ENCODE measurements at places on chromosomes 16 and 17.

- no peak for DNase-seq
Measured at GRCh38 chr17:72344613-72345012, 223.8 kb downstream of the SOX9 start.

DNA sequence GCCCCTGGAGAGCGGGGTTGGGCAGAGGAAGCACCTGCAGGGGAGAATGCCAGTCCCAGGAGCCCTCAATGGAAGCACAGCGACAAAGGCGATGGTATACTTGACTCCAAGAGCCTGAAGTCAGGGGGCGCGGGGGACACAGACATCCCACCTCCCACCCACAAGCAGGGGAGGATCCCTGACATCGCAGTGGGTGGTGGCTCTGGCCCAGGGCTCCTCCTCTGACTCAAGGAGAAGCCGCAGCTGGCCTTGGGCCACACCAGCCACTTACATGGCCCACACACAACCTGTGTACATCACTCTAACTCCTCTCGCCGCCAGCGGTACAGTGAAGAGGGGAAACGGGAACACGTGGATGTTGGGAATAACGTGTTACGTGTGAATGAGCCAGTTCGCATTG, 44.3 kb downstream of the FZD2 start:
- no peak for DNase-seq

DNA sequence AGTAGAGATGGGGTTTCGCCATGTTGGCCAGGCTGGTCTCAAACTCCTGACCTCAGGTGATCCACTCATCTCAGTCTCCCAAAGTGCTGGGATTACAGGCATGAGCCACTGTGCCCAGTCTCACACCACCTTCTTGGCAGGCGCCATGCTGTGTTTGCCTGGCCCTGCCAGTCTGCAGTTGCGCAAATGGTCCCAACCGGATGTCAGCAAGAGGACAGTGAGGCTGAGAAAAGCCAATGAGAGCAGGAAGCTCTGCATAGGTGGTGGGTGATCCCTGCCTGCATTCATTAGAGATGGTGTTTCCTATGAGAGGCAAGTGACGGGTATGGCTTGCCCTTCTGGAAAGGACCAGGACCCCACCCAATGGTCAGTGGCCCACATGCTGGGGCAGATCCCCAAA, 59.3 kb downstream of the PECAM1 start:
- no peak for DNase-seq

DNA sequence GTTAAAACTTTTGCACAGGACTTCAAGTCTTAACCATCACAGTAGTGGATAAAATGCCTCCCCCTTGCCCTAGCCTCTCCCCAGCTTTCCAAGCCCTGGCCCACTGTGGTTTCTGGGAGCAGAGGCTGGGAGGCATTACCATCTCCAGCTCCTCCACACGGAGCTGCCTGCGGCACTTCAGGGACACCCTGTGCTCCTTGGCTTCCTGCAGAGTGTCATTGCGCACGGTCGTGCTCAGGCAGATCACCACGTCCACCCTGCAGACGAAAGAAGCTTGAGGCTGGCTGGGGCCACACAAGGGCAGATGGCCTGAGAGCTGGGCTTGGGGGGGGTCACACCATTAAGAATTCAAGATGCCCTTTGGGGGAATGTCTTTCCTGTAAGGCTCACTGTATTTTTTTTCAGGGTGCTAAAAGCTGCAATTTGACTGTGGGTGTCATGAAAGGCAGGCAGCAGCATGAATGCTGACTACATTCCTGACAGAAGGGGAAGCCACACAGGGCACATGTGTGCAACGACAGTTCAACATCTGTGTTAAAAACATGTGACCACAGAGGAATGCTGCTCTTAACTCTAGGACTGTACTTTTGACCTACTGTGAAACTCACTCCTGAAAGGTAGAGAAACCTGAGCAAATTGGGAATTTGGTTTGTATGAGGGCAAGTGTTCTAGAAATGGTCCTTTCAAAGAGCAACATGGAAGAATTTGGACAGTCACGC, 47.7 kb upstream of the CLEC18B start:
- no peak for DNase-seq

DNA sequence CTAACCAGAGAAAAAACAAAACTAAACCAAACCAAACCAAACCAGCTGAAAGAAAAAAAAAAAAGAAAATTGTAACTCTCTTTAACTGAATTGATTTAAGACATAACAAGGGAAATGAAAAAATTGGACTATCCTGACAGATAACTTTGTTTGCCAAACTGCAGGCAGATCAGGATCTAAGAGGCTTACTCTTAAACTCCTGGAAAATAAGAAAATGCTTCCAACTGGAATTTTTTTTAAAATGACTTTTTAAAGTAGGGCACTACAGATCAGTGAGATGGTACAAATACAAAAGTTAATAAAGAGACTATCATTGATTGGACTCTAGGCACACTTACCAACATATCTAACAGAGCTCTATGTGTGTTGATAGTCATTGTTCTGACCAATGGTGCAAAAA, 125.5 kb upstream of the KCNJ16 start:
- DNase-seq: no peak

GRCh38 chr16:25716186-25716585, 24.4 kb downstream of the HS3ST4 start:
- DNase-seq: no peak

DNA sequence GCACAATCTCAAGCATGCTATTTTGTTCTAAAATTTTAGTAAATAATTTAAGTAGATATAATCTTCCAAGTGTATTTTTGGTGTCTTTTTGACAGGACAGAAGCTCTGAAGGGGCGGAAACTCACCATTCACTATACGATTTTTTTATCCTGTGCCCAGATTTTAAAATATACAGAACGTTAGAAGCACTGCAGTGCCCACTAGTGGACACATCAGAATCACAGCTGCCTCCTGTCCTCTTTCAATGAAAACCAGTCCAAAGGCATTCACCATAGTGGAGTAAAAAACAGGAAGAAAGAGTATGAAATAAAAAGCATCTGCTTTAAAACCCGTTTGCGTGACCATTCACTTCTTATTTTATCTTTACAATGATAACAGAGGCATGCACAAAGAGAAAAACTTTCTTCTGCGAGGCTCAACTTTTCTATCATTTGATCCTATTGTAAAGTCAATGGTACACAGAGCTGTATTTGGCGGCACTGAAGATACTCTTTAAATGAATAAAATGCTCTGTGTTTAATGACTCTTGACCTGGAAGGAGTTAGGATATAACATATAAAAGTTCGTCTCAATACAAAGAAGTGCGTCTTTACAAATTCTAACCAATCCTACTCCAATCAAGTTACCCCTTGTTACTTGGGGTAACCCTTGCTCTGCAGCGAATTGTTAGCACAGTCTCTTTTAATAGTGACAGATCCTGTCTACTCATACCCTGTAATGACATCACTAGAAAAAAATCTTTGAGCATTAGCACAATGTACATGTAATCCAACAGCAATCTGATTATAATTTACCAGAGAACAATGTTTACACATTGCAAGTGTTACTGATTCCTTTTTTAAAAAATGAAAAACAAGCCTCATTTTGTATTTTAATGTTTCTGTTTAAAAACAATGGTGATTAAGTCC, 339.8 kb upstream of the PSMD7 start:
- peak; percentile 45 for DNase-seq

DNA sequence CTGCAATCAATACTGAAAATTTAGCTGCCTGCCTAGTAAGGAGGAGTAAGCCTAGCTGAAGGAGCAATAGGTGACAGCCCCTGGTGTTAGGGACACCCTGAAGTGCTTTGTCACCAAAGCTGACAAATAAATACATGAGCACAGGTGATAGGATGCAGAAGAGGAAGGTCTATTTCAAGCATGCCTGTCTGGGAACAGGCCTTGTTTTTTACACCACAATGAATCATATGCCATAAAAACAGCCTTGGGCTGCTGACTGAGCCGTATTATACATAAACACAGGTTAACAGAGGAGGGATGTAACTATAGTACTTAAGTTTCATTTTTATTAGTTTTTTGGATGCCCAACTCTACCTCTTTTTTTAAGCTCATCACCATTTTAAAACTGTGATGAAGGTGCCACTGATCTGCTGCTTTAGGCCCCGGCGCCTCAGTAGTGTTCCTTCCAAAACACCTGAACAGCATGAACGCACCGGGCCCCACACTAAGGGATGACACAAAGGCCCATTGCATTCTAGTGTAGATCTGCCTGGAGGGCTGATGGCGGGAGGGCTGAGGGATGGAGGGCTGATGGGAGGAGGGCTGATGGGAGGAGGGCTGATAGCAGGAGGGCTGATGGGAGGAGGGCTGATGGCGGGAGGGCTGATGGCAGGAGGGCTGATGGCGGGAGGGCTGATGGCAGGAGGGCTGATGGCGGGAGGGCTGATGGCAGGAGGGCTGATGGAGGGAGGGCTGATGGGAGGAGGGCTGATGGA, 150.3 kb downstream of the AATF start:
- DNase-seq: no peak

GRCh38 chr16:66911112-66911511, 7.6 kb downstream of the CDH16 start:
- DNase-seq: no peak

GRCh38 chr17:72812823-72813222, 279.7 kb downstream of the SLC39A11 start:
- DNase-seq: no peak

- DNase-seq: no peak
Measured at GRCh38 chr17:7792611-7793010, 41.4 kb upstream of the KDM6B start.

DNA sequence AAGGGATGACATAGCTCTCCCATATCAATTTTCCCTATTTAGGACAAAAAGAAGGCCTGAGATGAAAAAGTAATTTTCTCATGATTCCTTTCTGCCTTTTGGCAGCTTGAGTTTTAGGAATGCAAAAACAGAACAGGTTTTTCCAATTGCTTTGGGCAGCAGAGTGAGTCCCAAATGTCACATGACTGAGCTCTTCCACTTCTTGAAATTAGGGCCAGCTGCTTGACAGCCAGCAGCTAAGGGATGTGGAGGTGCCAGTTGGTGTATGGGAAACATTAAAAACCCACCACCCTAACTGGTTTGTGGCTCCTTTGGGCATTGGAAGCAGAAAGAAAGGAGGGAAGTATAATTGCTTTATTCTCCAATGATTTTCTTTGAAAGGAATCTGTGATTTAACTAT, 133.8 kb upstream of the FAM20A start:
- DNase-seq: no peak

DNA sequence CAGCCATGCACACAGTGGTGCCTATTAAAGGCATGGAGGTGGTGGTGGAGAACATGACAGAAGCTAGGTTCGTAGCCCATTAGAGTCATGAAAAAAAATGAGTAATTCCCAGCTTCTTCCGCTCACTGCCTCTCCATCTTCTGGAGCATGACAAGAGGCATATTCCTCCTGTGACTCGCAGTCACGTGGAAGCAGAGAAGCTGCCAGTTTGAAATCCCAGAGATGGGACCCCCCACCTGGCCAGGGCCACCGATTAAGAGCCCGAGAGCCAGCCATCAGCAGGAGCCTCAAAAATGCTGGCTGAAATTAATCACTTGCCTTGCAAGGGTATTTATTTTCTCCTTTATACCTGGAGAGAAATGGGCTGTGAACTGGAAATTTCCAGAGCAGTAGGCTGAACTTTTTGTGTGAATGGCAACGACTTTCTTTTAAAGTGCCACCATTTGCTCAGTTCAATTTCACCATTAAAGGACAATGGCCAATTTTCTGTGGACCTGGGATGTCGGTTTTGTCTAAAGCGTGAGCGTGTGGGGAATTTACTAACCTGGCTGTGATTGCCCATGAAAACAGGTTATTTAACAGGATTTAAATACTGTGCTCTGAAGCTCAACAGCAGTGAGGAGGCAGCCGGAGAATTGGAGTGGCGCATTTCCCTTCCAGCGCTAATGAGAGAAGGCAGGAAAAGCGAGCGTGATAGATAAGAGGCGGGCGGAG, 189.7 kb upstream of the SDK2 start:
- no peak for DNase-seq

DNA sequence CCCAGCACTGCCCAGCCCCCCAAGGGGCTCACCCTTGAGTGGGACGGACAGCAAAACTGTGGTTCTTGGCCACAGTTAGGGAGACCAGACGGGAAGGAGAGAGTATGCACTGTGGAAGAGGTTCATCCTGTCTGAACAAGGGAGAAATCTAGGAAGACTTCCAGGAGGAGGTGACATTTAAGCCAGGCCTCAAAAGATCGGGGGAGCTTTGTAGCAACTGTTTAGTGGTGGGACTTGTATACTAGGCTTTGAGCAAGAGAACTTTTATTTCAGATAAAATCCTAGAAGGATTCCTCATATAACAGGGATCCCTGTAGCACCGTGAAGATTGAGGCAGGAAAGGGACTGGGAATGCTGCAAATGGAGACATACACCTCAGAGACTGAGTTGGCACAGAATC, 30.8 kb downstream of the SREBF1 start:
- no peak for DNase-seq
